ENCODE measurements at places on chromosomes 12 and 14.
A peak's percentile ranks its signal among the peaks of the same experiment; 100 is the strongest.

- DNase-seq, result peak; percentile 40
Measured at GRCh38 chr14:102805371-102805891, 28.2 kb downstream of the TRAF3 start.

DNA sequence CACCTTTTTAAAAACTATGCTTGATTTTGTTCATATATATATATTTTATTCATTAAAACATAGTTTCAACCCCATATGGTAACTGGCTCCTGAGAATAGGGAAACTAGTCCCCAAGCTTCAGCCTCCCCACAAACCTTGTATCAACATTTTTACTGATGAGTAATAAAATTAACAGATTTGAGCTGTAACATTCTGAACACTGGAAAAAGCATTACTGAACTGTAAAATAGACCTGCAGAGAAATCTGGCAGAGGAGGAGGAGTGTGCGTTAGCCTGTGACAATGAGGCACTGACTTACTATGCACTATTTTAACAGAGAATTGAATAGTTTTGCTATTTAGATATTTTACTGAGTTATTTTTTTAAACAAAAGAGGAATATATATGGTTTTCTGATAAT, 43.1 kb downstream of the FRS2 start:
- no peak for DNase-seq

DNA sequence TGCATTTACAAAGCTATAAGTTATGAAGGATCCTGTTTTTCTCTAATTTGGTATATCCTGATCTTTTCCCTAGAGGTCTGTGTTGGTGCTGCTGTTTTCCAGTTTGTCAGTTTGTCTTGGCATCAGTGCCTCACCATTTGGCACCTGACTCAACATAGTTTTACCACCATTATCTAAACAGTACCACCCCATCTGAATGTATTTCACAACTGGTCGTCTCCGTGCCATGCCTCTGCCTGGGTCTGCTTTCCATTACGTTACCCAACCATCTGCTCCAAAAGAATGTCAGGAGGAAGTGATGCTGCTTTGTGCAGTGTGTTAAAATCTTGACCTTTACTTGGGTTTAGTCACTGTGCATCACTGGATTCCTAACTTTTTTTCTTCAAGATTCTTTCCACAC, 129.3 kb upstream of the RASSF8 start:
- DNase-seq, result no peak

DNA sequence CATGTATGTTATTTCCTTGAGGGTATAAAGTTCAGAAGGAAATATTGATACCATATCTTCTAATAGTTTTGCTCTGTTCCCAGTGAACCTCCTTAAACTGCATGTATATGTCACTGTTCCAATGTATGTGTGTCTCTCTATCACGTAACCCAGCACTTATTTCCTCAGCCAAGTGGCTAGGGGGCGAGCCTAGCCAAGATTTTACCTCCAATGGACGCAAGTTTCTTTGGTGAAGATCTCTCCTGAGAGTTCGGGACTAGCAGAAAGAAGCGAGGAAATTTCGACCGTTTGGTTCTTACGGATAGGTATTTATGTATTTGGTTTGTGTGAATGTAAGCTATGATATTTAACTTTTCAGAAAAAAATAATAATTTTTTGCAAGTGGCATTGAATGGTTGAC, 2.5 kb downstream of the SFSWAP start:
- DNase-seq, result no peak

DNA sequence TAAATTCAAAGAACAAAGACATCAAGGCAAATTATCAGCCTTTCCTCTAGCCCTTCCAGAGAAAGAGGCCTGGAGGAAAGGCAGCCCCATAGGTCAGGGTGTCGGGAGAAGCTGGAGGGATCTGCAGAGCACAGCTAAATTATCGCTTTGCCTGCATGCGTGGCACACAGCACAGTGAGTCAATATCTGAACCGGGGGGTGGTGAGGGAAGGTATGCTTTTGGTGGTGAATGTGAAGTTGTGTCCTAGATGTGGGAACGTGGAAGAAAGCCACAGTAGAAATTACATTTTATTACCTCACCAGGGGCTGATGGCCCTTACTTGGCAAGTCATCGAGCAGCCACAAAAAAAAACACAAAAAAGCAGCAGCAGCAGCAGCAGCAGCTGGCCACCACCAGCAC, 243.2 kb downstream of the EGLN3 start:
- no peak for DNase-seq

GRCh38 chr14:22508150-22508457, 80.9 kb downstream of the DAD1 start:
- DNase-seq, result no peak

- peak; percentile 32 for DNase-seq
Measured at GRCh38 chr12:62888454-62889110, 46.4 kb downstream of the PPM1H start.

Measured in CD14-positive monocyte (primary cell).